Daoy (cell line): ENCODE measurements at places on chromosomes 12 and 14. TPM values are rescaled to one million over a fixed set of nuclear protein-coding genes. Genes with fewer than 3 reads are reported as not detected.

- peak; percentile 71 for DNase-seq
These were observed 2.6 kb upstream of the PRKD1 start for GRCh38 chr14:29930283-29930682.

DNA sequence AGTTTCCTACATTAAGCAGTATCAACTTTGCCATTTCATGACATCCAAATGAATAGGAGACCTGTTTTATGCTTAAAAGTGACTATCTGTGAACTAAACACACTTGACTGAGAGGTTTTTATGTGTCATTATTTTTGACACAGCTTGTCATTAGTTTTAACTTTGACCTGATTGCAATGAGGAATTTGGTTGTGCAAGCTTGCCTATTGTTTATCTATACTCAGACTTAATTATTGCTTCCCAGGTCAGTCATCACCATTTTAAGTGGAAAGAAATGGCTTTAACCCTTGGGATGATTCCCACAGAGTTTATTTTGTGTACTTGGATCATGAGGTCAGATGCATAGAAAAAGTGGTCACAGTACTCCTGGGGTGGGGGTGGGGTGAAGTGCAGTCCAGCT, 171.0 kb upstream of the PRICKLE1 start:
- no peak for DNase-seq

SETD1B gene
- 2.3 and 2.6 TPM in 2 replicates for total RNA-seq

USP44 gene
- total RNA-seq, result 0.74 and 0.95 TPM in 2 replicates

GRCh38 chr12:57582440-57582839, 8.6 kb upstream of the PIP4K2C start:
- no peak for DNase-seq

DNA sequence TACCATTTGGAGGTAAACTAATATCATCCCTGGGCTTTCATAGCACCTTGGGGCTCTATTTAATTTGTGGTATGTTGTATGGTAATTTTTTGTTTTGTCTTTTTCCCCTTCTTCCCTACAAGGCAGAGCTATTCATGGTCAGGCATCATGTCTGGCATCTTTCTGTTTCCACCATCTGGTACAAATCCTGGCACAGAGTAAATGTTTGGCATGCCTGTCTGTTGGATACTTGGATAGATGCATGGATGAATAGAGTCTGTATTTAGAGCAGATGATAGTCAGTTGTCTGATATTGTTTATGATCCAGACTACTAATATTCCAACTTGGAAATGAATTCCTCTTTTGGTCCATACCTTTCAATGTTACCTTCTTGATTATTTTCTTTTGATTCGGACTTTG, 139.8 kb downstream of the NEDD1 start:
- no peak for DNase-seq

DNA sequence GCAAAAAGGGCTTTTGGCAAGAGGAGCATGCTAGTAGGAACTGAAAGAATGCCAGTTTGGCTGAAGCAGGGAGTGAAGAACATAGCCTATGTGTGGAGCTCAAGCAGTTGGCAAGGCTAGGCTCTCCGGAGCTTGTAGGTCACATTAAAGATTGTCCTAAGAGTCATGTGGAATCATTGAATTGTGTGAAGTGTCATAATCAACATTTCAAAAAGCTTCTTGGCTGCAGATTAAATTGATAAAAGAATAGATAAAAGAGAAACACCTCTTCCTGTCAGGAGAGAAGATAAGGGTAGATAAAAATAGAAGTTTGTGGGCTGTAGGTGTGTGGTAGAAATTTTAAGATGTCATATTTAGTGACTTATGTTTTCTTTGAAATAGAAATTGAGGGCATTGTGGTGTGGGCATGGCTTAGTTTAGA, 36.1 kb downstream of the CPSF6 start:
- no peak for DNase-seq

TAS2R31 gene
- 0.97 TPM in 1 of 2 replicates, not detected in the other for total RNA-seq

DNA sequence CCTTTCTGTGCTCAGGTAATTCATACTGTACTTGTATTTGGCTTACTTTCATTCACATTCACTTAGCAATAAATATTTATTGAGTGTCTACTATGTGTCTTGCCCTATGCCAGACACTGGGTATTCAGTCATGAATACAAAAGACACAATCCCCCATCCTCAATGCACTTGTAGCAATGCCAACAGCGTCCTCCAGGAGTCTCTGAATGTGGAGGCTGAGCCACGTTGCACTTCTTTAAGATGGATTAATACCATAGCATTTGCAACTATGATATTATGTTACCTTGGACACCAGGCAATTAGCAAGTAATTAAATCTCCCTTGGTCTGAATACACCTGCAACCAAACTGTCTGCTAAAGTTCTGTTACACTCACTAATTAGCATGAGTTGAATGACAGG, 58.8 kb downstream of the OTX2 start:
- no peak for DNase-seq

DNA sequence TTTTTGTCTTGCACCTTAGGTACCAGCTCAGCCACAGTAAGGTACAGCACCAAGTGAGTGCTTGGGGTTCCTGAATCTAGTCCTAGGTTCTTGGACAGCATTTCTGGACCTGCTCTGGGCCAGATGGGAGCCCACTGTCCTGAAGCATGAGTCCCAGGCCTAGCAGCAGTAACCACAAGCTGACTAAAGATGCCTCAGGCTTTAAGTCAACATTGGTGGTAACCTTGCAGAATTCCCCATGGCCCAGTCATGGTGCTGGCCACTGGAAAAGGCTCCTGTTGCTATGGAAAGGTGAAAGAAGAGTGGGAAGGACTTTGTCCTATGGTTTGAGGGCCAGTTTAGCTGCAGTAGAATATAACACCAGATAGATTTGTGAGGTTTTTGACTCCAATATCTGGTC, 86.9 kb upstream of the CLEC14A start:
- DNase-seq, result no peak

PTPRO gene
- total RNA-seq, result 1.5 and 3.0 TPM in 2 replicates

DNA sequence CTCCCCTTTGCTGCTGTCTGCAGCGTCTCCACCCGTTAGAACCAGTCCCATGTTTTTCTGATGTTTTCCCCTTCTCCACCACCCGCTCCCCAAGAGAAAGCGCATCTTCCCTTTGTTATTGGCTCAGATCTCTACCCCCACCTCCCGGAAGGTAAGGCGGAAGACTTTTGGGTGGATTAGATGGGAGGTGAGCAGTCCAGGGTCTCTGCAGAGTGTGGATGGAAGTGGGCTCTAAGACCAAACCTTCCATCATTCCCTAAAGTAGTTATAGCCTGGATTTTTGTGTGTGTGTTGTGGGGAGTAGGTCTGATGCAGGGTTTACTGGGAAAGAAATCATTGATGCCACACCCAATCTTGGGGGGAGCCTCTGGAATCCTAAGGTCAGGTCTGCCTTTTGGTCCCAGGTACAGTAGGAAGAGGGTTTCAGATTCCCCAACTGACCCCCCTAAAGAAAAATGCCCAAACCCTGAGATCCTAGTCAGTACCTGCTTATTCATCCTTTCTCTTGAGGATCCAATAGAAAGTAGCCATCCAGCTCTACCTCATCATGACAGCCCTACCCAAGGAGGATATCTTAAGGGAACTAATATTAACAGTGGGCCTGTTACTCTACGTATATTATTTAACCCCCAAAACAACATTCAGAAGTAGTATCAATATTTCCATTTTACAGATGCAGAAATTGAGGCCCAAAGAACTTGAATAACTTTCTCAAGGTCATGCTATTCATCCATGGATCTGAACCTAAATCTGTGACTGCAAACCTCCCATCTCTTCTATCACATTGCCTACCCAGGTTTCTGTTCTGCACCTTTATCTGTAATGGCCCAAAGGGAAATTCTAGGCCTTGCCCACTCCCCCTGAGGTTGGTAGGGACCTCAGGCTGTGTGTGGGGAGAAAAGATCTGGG, 1.1 kb downstream of the KIF5A start:
- DNase-seq, result no peak

GRCh38 chr12:126974779-126975178, 1292.2 kb upstream of the TMEM132C start:
- peak; percentile 44 for DNase-seq

GRCh38 chr12:13195250-13195649, 1.3 kb upstream of the EMP1 start:
- DNase-seq, result no peak

DNA sequence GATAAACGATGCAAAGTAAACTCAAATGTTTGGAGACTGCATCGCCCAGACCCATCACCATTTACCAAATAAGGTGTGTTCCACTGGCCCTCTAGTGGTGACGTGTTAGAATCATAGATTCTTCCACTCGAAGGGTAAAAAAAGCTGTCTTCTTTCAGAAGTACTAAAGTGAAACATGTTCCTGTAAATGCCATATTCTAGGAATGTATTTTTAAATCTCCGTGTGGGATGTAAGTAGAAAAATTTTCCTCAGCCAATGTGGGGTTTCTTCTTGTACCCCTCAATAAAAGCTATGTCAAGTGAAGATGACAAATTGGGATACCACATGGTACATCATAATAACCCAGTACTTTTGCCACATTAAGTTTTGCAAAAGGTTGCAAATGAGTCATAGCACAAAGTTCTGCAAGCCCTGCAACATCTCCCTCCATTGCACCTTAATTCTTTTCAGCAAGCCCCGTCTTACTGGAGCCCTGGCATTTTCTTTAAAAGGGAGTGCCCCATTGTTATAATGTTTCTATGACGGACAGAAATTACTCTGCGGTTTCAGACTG, 100.8 kb downstream of the CCER1 start:
- no peak for DNase-seq

DNA sequence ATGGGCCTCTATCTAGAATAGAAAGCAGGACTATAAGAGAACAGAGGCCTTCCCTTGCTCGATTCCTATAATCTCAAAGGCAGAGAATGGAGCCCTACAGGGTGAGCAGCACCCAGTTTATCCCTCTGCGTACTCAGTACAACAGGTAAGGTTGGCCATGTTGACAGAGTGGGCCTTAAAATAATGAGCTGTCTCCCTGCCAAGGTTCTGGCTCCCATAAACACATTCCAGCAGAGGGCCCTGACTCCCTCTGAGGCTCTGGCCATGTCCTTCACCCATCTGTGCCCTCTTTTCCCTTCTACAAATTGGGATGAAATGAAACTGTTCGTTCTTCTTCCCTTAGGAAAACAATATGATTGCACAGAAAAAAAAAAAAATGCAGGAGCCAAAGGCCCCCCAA, 16.9 kb upstream of the PNMA1 start:
- no peak for DNase-seq

DNA sequence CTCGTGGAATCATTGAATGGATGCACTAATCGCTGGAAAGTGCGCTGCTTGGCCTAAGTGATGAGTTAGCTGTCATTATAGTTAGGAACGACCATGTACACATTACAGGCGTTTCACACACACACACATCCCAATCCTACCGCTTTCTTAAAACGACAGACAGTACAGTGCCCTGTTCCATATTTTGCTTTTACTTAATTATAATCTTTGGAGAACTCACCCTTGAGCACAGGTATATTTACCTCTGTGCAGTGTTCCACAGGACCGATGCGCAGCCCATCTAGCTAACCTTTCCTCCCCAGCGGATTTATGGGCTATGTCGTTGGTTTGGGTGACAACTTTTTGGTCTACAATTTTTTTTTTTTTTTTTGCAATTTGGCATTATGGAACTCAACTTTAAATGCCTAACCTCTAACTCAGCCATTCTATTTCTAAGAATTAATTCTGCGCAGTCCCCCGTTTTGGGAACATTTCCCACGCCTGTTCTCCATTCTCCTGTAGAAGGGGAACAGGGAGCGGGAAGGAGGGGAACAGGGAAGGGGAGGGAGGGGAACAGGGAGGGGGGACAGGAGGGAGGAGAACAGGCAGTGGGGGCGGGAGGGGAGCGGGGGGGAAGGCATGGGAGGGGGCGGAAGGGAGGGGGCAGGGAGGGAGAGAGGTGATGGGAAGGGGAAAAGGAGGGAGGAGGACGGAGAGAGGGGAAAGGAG, 663 bp upstream of the ULK1 start:
- DNase-seq, result no peak

DNA sequence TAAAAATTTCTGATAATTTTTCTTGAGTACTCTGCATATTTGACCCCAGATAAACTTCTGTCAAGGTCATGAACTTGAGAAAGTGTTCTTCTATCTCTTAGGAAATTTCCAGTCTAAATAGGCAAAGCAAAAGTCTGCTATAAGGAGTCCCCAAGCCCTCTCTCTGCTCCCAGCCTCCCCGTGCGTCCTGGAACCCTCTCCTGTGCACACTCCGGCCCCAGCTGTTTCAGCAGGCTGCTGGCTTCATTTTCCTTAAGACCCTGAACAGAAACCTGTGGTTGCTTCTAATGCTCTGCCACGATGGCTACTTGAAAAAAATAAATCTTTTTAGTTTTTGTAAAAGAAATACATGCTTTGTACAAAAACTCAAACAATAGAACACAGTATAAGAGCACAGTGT, 14.7 kb downstream of the KRT2 start:
- no peak for DNase-seq

DNA sequence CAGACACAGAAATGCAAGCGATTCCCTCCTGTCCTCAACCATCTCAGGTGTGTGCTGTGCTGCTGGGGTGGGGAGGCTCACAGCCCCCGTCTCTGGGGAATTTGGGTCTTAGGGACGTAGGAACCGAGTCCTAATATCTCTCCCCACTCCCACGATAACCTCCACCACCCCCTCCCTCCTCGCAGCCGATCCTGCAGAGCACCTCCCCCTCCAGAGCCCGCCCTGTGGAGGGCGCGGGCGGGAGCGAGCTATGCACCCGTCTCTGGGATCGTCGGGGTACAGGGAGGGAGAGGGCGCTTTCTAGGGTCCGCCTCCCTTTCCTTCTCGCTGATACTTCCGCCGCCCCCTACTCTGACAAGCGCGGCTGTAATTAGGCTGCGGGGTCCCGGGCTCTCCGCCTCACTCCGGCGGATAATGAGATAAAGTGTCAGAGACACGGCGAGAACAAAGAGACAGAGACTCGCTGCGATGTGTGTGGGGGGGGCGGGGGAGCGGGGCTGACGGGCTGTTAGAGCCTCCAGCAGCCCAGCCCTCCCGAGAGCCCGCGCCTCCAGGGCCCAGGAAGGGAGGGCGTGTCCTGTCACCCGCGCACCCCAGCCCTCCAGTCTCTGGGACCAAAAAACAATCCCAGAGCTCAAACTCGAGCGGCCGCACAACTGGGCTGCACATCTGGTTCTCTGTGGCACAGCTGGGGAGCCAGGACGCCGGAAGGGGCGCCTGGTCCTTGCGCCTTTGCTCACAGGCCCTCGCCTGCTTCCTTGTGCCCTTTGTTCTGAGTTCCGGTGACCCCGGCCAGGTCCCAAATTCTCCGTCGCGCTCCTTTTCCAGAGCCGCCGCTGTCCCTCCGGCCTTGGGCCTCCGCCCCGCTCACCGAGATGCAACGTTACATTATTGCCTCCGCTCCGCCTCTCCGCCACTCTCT, 8.7 kb downstream of the SHMT2 start:
- DNase-seq, result peak; percentile 64

HOXC4 gene
- total RNA-seq, result 2.4 and 4.7 TPM in 2 replicates
